Suprapubic skin (tissue), 4 donors: ENCODE measurements at places on chromosomes 5 and 9.
A peak's percentile ranks its signal among the peaks of the same experiment; 100 is the strongest.

GRCh38 chr5:65121880-65122436 lies 353.2 kb downstream of the CWC27 start:
- DNase-seq, result no peak
- no peaks in the 10 kb centered on the region for H3K4me1 ChIP-seq
- H3K4me3 ChIP-seq, result no peak overlapping the region
- H3K36me3 ChIP-seq, result no peaks in the 10 kb centered on the region

DNA sequence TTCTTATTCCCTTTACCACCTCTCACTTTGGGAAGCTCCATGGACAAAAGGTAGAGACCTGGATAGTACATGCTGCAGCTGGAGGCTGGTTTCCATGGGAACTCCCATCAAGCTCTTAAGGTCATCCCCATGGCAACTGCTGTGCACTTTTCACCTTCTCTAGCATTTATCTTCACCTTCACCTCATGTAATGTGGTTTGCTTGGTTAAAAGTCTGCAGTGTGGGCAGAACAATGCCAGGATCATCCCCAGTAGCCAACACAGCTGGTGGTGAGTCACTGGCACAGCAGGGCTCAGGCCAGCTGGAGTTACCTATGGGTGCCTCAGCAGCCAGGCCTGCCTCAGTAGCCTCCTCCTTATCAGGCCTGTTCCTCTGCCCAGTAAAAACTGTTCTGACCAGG lies 210.5 kb downstream of the GRIA1 start:
- no peak for DNase-seq
- H3K27me3 ChIP-seq, result no peaks in the 10 kb centered on the region
- H3K27ac ChIP-seq, result no peak overlapping the region

DNA sequence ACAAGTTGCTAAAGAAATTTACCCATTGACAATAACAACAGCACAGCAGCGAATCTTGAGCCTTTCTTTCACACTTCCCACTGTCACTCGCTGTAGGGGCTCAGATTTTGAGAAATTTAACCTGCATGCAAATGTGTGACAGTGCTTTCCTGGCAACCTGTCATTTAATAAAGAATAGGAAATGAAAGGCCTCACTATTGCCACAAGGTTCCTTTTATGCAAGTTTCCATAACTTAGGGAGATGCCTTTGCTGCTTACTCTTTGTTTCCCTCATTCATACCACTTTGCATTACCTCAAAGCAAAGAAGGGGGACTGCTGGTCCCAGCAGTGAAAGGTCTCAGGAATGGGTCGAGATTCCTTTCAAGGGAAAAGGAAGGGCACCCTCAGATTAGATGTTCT lies 49.5 kb downstream of the PTCD2 start:
- no peaks in the 10 kb centered on the region for H3K36me3 ChIP-seq
- H3K27ac ChIP-seq, result no peak overlapping the region
- no peaks in the 10 kb centered on the region for H3K27me3 ChIP-seq
- H3K4me3 ChIP-seq, result no peak overlapping the region

DNA sequence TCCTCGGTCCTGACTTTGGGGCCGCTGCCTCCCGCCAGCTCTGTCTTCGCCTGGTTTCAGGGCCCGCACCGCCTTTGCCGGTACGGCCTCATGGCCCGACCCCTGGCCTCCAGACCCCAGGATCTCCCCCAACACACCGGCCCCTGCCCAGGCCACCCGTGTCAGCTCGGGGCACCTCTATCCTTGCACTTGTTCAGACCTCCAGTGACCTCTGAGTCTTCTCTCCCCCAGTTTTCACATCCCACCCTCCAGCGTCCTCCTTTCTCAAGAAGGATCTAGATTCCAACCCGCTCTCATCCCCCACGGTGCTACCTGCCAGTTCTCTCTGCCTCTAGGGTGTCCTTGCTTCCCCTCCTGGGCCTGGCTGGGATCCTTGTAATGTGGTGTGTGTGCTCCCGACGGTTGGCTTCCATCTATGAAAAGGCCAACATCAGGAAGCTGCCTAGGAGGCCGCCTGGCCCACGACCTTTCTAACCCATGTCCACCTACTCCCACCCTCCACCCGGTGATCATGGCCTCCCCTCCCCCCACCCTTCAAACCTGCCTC lies 61.1 kb downstream of the SPATA31C2 start:
- H3K4me1 ChIP-seq, result peaks cover 17% of the 10 kb centered on the region
- peak overlapping the region; percentile 58 for H3K4me3 ChIP-seq
- no peak for DNase-seq
- H3K27me3 ChIP-seq, result peaks cover 5% of the 10 kb centered on the region

DNA sequence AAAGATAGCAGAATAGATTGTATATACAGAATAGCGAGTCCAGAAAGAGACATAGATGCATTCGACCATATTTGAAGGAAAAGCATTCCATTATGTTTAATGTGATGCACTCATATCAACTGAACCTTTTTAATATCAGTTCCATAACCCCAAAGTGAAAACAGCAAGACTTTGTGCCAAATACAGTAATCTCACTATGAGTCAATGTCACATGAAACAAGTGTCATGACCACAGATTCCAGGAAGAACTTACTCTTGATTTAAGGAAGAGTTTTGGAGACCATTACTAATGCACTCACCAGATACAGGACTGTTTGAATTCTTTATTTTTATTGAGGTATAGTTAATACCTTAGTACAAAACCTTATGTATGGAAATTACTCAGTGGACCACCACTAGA lies 220.5 kb downstream of the SH3GL2 start:
- peaks cover 4% of the 10 kb centered on the region for H3K27me3 ChIP-seq
- DNase-seq, result no peak
- H3K4me3 ChIP-seq, result no peak overlapping the region
- H3K36me3 ChIP-seq, result no peaks in the 10 kb centered on the region

DNA sequence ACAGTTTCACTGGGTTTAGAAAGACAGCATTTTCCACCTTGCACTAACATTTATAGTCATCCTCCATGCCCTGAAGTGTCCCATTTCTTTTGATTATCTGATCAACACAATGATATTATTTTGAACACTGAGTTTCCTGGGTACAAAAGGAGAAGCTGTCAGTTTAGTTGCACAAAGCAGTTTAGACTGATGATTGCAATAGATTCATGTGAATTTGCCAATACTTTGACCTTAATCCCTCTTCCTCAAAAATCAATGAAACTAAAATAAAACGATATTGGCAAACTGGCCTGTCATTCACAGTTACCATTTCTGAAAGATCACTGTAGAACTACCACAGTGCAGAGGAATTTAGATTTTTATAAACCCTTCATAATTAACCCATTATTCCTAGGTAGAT lies 34.2 kb upstream of the RASGRF2 start:
- no peaks in the 10 kb centered on the region for H3K27me3 ChIP-seq
- H3K4me1 ChIP-seq, result no peaks in the 10 kb centered on the region
- H3K4me3 ChIP-seq, result no peak overlapping the region
- no peaks in the 10 kb centered on the region for H3K36me3 ChIP-seq
- DNase-seq, result no peak
- H3K27ac ChIP-seq, result no peak overlapping the region

- no peak overlapping the region for H3K27ac ChIP-seq
- H3K4me1 ChIP-seq, result no peaks in the 10 kb centered on the region
- DNase-seq, result no peak
- no peak overlapping the region for H3K4me3 ChIP-seq
- peaks cover 4% of the 10 kb centered on the region for H3K36me3 ChIP-seq
Measured at GRCh38 chr5:78387468-78388153, 27.2 kb downstream of the SCAMP1 start.
